Fibroblast of lung (primary cell): ENCODE measurements at places on chromosomes 11 and 22. TPM values are rescaled to one million over a fixed set of nuclear protein-coding genes. Genes with fewer than 3 reads are reported as not detected.

DNA sequence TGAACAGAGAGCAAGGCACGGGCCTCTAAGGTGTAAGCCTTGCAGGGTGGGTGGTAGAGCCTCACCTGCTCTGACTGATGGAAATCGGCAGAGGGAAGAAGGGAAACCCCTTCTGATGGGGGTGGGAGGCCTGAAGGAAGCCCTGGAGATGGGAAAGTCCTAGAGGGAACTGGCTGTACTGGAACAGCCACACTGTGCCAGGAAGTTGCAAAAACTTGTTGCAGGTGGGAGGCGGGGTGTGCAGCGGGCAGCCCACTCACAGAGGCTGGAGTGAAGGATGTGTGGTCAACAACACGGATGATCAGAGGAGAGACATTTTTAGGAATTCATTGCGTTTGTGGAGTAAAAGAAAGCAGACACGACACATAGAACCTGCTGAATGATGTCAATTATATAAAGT lies 91.3 kb downstream of the ZC3H12C start:
- no peak overlapping the region for H3K27ac ChIP-seq
- H3K4me3 ChIP-seq = no peak overlapping the region
- H3K4me1 ChIP-seq = peaks cover 4% of the 10 kb centered on the region
- DNase-seq = no peak
- H3K27me3 ChIP-seq = no peaks in the 10 kb centered on the region

RIMBP3C gene
- total RNA-seq = under 0.01 and 0.50 TPM in 2 replicates

C22orf31 gene
- 0.17 TPM in 1 of 2 replicates, not detected in the other for total RNA-seq

DNA sequence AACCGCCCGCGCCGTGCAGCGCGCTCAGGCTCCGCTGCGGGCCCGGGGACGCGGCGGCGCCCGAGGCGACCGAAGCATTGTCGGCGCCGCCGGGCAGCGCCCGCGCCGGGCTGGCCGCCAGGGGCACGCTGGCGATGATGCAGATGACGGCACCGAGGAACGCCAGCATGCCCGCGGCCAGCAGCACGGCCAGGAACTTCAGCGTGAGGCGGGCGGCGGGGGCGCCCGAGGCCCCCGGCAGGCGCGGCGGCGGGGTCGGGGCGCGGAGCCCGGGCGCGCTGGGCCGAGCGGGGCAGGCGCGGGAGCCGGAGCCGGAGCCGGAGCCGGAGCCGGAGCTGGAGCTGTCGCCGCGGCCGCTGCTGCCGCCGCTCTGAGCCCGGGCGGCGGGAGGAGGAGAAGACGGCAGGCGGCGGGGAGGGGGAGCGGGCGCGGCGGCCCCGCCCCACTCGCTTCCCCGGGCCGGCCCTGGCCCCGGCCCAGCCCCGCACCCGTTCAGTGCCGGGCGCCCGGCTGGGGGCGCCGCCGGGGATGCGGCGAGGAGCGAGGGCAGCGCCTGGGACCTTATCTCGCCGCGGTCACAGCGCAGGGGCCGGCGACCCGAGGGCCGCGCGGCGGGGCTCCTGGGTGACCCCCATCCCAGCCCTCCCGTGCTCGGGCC lies at the start of gene NPTXR:
Gene NPTXR, minus strand, starts transcription at position 372 of the 658 bp plus-strand sequence.
- H3K4me1 ChIP-seq = no peaks in the 10 kb centered on the region
- no peak within 1 kb of the TSS for H3K27ac ChIP-seq
- H3K4me3 ChIP-seq = no peak within 1 kb of the TSS
- peaks cover 32% of the 10 kb centered on the region for H3K27me3 ChIP-seq
- DNase-seq = peak; percentile 50

OLFML1 gene
- 20.0 and 22.8 TPM in 2 replicates for total RNA-seq

- no peak overlapping the region for H3K4me3 ChIP-seq
- peaks cover 28% of the 10 kb centered on the region for H3K36me3 ChIP-seq
- no peak overlapping the region for H3K27ac ChIP-seq
- no peak for DNase-seq
Observed at GRCh38 chr22:23804781-23805291, 18.1 kb downstream of the SMARCB1 start.

GRCh38 chr22:45131749-45132148 lies 32.0 kb upstream of the NUP50 start:
- DNase-seq = peak; percentile 15
- no peak overlapping the region for H3K27ac ChIP-seq
- peaks cover 6% of the 10 kb centered on the region for H3K36me3 ChIP-seq
- H3K4me3 ChIP-seq = no peak overlapping the region
- no peaks in the 10 kb centered on the region for H3K27me3 ChIP-seq
- no peaks in the 10 kb centered on the region for H3K4me1 ChIP-seq

GRCh38 chr11:35192347-35192746 lies 53.4 kb downstream of the CD44 start:
- H3K4me3 ChIP-seq = no peak overlapping the region
- H3K27ac ChIP-seq = peak overlapping the region; percentile 34
- H3K4me1 ChIP-seq = peaks cover 30% of the 10 kb centered on the region
- no peaks in the 10 kb centered on the region for H3K27me3 ChIP-seq
- peaks cover 17% of the 10 kb centered on the region for H3K36me3 ChIP-seq

CNTF gene
- total RNA-seq = 0.77 and 1.2 TPM in 2 replicates

C1QTNF6 gene
- 3.5 and 4.6 TPM in 2 replicates for total RNA-seq

CARD10 gene
- 1.3 and 2.3 TPM in 2 replicates for total RNA-seq

IL10RA gene
- 0.17 and 0.26 TPM in 2 replicates for total RNA-seq

- peaks cover 34% of the 10 kb centered on the region for H3K27me3 ChIP-seq
- no peaks in the 10 kb centered on the region for H3K4me1 ChIP-seq
- no peaks in the 10 kb centered on the region for H3K36me3 ChIP-seq
- no peak overlapping the region for H3K27ac ChIP-seq
Observed at GRCh38 chr11:8262552-8263108, 1.0 kb downstream of the LMO1 start.

- no peaks in the 10 kb centered on the region for H3K4me1 ChIP-seq
- H3K27me3 ChIP-seq = no peaks in the 10 kb centered on the region
- H3K36me3 ChIP-seq = no peaks in the 10 kb centered on the region
- no peak for DNase-seq
Observed at GRCh38 chr22:30889268-30889995, 79.1 kb downstream of the MORC2 start.

NLRP10 gene
- total RNA-seq = 0.26 and 9.6 TPM in 2 replicates

DNA sequence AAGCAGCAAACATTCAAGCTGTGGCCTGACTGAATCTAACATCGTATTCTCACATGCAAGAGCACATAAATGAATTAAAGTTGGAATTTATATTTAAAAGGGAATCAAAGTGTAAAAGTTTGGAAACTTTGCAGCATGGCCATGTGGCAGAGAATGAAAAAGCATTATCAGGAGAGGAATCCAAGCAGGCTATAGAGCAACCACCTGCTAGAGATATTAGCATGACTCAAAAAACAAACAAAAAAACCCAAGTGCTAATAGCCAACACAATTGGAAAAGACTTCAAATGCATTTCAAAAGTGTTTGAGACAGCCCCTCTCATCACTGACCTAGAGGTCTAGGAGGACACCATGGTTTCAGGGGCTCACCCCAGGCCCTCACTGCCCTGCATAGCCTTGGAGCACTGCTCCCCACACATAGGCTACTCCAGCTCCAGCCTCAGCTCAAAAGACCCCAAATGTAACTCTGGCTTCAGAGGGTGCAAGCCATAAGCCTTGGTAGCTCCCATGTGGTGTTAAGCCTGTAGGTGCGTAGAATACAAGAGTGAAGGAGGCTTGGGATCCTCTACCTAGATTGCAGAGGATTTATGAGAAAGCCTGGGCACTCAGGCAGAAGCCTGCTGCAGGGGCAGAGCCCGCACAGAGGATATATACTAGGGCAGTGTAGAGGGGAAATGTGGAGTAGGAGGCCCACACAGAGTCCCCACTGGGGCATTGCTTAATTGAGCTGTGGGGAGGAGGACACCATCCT lies 1.7 kb upstream of the KRTAP5-7 start:
- H3K36me3 ChIP-seq = no peaks in the 10 kb centered on the region
- H3K27me3 ChIP-seq = no peaks in the 10 kb centered on the region
- H3K27ac ChIP-seq = no peak overlapping the region
- no peaks in the 10 kb centered on the region for H3K4me1 ChIP-seq

CPT1A gene
- 33.6 and 45.2 TPM in 2 replicates for total RNA-seq
